ENCODE measurements at places on chromosomes 7 and 10.
A peak's percentile ranks its signal among the peaks of the same experiment; 100 is the strongest.

- DNase-seq, result no peak
Observed at GRCh38 chr10:48288661-48289060, 14.2 kb upstream of the FRMPD2 start.

GRCh38 chr7:763762-764161 is 36.7 kb upstream of the PRKAR1B start:
- no peak for DNase-seq

GRCh38 chr7:139588632-139589031 is 65.1 kb downstream of the CLEC2L start:
- DNase-seq, result peak; percentile 94

GRCh38 chr7:140623980-140624379 is 16.6 kb downstream of the DENND2A start:
- no peak for DNase-seq

- peak; percentile 61 for DNase-seq
Observed at GRCh38 chr10:29635711-29636144, 957 bp upstream of the SVIL start.

GRCh38 chr10:50397312-50398140 is 146.2 kb upstream of the ASAH2 start:
- no peak for DNase-seq

DNA sequence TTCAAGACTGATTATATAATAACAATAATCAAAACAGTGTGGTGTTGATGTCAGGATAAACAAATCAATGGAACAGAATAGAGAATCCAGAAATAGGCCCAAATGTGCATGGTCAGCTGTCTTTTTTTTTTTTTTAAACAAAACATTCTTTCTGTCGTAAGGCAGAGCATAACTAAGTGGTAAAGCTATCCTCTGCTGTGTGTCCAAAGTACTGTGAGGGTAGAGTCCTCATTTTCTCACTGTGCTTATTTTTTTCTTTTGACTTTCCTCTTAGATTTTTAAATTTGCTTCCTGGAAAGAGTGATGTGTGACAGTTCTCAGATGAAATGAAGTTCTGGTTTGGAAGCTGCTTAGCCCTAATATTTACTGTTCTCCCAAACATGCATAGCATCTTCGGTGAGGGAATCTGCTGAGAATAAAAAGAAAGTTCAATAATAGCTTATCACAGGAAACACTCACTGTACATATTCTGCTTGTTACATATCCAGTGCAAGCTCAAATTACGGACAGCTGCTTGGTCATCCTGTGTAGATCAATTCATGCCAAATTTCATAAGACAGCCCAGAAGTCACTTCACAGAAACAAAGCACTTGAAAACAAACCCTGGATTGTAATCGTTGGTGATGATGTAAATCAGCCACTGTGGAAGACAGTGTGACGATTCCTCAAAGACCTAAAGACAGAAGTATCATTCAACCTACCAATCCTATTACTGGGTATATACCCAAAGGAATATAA is 423.9 kb downstream of the NEBL start:
- DNase-seq, result no peak

GRCh38 chr7:100141555-100141949 is 7.2 kb upstream of the LAMTOR4 start:
- peak; percentile 65 for DNase-seq

DNA sequence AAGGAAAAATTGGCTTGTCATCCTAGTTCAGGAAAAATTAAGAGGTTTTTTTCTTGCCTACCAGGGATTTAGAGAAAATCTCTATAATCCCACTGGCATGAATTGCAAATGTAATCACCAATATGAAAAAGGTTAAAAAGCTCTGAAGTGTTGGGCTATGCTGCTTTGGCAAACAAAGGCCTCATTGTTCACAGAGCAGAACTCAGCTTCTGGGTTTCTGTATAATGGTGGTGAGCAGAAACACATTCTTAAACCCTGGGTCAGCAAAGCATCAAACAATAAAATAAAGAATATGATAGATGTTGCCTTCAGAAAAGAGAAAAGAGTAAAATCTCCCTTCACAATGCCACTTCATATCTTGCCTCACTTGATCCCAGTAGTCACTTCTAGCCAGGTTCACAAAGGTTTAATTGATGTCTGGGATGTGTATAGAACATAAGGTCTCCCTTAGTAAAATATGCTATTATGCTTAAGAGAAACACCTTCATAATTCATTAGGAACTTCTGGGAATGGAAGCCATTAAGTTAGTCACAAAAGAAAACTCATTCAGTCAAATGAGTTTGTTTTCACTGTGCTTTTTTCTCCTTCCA is 1255.5 kb upstream of the PHF14 start:
- no peak for DNase-seq

GRCh38 chr7:32266932-32267475 is 196.8 kb upstream of the PDE1C start:
- DNase-seq, result no peak

DNA sequence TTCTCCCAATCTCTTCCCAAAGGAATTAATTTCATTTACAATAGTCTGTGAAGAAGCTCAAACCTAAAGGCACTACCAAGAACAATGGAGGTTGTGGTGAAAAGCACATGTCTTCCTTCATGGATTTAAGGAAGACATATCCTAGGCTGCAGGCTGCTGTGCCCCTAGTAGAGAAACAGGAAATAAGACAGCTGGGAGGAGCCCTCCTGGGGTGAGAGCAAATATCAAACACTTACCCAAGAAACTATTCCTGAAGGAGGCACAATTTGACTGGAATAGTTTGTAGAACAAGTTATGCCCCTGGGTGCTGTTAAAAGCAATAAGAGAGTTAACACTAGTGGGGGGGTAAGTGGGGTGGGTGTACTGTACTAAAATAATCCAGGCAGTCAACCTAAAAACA is 30.1 kb downstream of the PDZD8 start:
- DNase-seq, result peak; percentile 37

- no peak for DNase-seq
Observed at GRCh38 chr7:20441346-20441745, 110.6 kb downstream of the ITGB8 start.

- DNase-seq, result peak; percentile 50
Observed at GRCh38 chr7:144997512-144997911, 161.7 kb upstream of the TPK1 start.

DNA sequence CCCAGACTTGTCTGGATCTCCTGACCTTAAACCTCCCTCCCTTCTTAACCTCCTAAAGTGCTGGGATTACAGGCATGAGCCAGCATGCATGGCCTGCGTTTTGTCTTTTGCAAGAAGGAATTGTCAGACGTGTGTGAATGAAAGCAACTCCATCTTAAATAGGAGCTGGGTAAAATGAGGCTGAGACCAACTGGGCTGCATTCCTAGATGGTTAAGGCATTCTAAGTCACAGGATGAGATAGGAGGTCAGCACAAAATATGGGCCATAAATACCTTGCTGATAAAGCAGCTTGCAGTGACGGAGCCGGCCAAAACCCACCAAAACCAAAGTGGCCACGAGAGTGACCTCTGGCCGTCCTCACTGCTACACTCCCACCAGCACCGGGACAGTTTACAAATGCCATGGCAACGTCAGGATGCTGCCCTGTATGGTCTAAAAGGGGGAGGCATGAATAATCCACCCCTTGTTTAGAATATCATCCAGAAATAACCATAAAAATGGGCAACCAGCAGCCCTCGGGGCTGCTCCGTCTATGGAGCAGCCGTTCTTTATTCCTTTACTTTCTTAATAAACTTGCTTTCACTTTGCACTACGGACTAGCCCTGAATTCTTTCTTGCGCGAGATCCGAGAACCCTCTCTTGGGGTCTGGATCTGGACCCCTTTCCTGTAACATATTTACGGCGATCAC is 41.2 kb upstream of the SDK1 start:
- DNase-seq, result no peak

DNA sequence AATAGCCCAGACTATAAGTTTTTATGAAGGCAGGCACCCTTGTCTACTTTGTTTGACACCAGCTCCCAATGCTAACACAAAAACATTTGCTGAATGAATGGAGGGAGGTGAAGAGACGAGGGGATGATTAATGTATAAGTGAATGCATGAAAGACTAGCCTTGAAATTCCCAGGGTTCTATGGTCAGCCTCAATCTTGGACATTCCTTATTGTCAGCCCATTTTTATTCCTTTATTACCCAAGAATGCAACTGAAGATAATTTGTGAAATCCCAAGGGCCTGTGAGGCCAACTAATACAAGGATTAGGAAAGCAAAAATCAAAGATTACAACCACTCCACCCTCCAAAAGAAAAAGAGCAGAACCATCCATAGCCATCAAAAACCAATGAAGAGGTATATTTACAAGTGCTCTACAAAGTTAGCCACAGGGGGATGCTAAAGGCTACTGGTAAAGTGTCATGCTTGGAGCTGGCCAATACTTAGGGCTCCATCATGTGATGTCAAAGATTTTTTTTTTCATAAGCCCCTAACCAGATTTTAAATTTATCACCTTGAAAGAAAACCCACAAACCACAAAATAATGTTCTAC is 40.0 kb upstream of the ASAH2 start:
- no peak for DNase-seq

DNA sequence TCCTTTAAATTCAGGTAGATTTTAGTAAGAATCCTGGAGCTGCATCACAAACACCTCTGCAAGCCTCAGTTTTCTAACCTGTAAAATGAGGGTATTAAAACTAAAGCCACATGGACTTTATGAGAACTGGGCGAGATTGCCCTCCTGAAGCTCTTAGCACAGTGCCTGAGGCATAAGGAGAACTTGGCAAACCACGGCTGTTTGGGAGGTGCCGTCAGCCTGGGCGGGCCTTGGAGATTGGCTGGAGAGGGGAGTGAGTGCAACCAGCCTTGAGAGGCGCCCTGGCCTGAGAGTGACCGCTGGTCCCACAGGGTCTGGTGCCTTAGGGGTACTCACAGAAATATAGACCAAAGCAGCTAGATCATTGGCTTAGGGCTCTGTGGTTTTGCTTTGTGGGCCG is 5.4 kb upstream of the TNS3 start:
- peak; percentile 76 for DNase-seq

DNA sequence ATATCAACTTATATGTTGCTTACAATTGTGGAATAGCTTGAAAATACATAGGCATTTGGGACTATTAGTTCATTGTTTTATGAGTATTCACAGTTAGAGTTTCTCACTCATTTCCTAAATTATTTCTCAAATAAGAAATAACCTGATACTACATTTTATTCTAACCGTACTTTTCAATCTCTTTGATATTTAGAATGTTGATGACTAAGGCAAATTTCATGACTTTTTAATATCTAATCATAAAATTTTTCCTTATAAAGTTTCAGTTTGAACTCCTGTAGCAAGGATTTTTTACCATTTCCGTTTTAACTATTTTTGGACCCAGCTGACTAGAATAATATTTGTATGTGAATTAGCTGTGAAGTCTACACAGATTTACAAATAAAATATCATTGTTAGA is 41.3 kb upstream of the GNAI1 start:
- no peak for DNase-seq

- no peak for DNase-seq
Observed at GRCh38 chr10:71526653-71527052, 129.9 kb downstream of the CDH23 start.

DNA sequence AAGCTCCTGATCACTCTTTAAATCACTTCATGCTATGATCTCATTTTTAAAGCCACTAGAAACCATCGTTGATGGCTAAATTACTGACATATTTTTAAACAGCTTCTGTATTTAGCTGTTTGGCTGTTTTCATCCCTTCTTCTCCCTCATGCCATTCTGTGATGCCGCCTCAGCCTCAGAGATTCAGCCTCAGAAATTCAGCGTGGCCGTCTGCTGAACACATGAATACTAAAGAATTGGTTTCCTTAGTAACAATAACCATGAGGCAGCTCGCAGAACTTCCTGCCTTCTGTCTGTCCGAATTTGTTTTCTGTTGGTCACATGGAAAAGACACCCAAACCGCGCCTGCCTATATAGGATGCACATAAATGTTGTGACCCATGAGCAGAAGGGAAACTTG is 31.0 kb upstream of the FZD1 start:
- DNase-seq, result no peak

DNA sequence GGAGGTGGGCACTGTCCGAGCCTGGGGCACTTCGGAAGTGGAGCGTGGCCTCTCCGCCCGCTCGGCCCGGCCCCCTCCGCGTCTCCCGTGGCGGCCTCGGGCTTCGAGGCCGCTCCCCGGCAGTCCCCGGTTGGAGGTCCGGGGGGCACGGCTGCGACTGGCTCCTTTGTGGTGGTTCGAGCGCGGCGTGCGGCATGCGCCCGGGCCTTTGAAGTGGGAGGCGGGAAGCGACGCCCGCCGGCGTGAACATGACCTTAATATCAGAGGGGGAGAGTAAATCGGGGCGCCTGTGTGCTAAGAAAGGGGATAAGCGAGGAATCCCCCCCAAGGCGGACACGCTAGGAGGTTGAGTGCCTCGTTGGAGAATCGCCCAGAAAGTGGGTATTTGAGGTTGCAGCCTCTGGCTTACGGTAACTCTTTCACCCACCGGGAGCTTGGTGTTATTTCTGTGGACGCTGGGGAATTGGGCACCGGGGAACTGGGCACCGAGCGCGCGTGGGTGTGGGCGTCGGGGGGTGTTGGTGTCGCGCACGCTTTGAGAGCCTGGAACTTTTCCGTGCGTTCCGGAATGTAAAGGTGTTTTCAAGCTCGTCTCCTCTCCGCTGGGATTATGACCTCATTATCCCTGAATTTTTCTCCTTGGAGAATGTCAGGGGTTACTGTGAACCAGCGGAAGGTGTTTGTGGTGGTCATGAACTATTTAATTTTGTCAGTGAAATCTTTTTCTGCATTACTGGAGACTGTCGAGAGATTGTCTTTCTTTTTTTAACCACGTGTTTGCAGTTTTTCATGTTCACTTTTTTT is 660 bp downstream of the SUV39H2 start:
- DNase-seq, result peak; percentile 38

- DNase-seq, result peak; percentile 29
Observed at GRCh38 chr7:22921386-22922086, 92.4 kb downstream of the HYCC1 start.

DNA sequence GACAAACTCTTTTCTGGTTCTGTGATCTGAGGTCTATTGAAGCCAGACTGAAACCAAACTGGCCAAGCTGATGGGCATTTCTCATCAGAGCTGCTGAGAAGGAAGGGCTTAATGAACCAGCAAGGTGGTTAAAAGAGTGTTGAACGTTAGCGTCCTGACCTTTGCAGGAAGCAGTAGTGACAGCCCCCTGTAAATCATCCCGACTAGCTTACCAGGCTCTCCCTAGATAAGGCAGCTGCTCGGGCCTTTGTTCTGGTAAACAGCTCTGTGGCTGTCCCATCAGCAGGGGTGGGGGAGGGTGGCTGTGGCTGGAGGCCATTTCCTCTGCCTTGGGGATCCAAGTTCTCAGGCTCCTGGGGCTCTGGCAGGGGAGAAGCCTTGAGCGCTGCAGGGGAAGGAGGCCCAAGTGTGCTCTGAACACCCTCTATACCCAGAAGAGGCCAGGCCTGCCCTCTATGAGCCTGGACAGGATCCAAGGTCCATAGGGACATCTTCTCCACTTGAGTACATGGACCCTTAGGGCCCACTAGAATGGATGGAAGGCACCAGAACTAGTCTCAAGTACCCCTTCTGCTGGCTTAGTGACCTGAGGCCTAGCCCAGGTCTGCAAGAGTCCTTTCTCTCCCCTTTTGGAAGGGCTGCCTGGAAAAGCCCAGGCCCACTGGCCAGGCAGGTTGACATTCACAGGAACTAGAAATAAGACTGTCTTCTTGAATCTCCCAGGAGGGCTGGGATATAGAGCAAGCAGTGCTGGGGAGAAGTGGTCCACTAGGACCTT is 134.6 kb downstream of the ARHGAP22 start:
- DNase-seq, result peak; percentile 74
